ENCODE measurements at places on chromosomes 3 and 15. TPM values are rescaled to one million over a fixed set of nuclear protein-coding genes. Genes with fewer than 3 reads are reported as not detected.
A peak's percentile ranks its signal among the peaks of the same experiment; 100 is the strongest.

SYNPR gene
- total RNA-seq: 13.3 TPM

CTXN2 gene
- total RNA-seq: 0.38 TPM

SLC6A11 gene
- 0.19 TPM for total RNA-seq

TMOD2 gene
- total RNA-seq: 7.4 TPM

UBAP1L gene
- 5.8 TPM for total RNA-seq

CCK gene
- 1.1 TPM for total RNA-seq

TUSC7 gene
- not detected for total RNA-seq

PRICKLE2 gene
- total RNA-seq: 23.2 TPM

ARNT2 gene
- 37.3 TPM for total RNA-seq

CSTA gene
- not detected for total RNA-seq

ANKRD34C gene
- total RNA-seq: not detected

TYRO3 gene
- 106 TPM for total RNA-seq

KCNAB1 gene
- 1.8 TPM for total RNA-seq

NISCH gene
- total RNA-seq: 214 TPM

POPDC2 gene
- total RNA-seq: 2.9 TPM

CCNB2 gene
- total RNA-seq: 40.9 TPM

MORC1 gene
- total RNA-seq: not detected

TM6SF1 gene
- total RNA-seq: 0.27 TPM

ZMAT3 gene
- total RNA-seq: 14.1 TPM

NDN gene
- total RNA-seq: 46.9 TPM

DNA sequence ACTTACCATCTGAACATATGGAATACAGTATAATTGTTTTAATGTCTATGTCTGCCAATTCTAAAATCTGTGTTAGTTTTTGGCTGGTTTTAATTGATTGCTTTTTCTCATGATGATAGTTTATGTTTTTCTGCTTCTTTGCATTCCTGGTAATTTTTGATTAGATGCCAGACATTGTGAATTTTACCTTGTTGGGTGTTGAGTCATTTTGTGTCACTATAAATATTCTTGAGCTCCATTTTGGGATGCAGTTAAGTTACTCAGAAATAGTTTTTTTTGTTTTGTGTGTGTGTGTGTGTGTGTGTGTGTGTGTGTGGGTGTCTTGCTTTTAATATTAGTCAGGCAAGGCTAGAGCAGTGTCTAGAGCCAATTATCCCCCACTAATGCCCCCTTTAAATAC is 818.8 kb upstream of the NR2F2 start:
- DNase-seq: no peak

GRCh38 chr15:27871078-27871901 is 227.8 kb downstream of the OCA2 start:
- no peak for DNase-seq

DNA sequence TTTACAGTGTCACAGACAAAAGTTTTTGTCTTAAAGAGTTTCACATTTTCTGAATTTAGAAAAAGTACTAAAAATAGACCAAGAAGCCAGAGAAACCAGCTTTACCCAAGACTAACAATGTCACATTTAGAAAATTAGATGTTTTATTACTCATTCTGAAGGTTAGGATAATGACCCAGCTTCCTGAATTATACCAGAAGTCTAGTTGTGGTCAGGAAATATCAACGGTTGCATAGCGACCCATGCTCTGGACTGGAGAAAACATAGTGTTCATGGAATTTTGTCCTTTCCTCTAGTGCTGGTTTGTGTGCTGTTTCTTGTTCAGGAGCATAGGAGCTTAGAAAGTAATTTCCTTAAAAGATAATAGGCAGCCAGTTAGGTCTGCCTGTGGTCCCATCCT is 59.0 kb downstream of the DPPA2 start:
- no peak for DNase-seq

- DNase-seq: peak; percentile 98
Observed at GRCh38 chr3:157081626-157082210, 78.2 kb downstream of the CCNL1 start.

DNA sequence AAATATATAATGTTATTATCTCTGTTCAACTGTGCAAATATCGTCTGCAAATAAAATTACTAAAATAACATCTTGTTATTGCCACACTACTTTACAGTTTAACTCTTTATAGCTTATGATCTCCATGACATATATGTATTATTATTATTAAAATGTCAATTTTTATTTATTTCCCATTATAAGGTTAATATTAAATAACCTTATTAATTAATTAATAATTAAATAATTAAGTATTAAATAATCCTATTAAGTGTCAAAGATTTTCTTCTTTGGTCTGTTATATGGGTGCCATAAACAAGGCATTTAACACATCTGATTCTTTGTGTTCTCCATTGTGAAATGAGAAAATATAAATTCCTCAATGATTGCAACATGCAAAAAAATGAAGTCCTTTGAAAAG is 10.0 kb downstream of the BCHE start:
- DNase-seq: no peak

GRCh38 chr3:102112704-102113230 is 263.5 kb downstream of the NFKBIZ start:
- no peak for DNase-seq

GRCh38 chr15:68594533-68595259 is 15.9 kb downstream of the CORO2B start:
- no peak for DNase-seq

DNA sequence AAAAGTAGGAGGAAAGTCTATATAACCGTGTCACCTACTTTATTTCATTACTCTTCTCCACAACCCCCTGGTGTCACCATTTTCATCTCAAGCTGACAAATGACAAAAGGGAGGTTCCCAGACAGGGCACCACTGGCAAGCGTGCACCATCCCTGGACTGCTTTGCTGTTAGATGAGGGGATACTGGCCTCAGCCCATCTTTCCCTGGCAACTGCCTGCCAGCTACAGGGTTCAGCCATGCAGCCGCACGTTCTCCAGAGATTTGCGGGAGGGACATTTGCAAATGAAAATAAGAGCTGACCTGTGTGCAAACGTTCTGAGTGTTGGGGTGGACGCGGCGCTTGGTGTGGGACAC is 660 bp downstream of the UROC1 start:
- DNase-seq: no peak

GRCh38 chr15:98753726-98754656 is 105.7 kb downstream of the IGF1R start:
- no peak for DNase-seq

- no peak for DNase-seq
Observed at GRCh38 chr3:158313338-158313927, 203.5 kb downstream of the RSRC1 start.

- no peak for DNase-seq
Observed at GRCh38 chr3:133208184-133208583, 170.0 kb downstream of the TMEM108 start.

DNA sequence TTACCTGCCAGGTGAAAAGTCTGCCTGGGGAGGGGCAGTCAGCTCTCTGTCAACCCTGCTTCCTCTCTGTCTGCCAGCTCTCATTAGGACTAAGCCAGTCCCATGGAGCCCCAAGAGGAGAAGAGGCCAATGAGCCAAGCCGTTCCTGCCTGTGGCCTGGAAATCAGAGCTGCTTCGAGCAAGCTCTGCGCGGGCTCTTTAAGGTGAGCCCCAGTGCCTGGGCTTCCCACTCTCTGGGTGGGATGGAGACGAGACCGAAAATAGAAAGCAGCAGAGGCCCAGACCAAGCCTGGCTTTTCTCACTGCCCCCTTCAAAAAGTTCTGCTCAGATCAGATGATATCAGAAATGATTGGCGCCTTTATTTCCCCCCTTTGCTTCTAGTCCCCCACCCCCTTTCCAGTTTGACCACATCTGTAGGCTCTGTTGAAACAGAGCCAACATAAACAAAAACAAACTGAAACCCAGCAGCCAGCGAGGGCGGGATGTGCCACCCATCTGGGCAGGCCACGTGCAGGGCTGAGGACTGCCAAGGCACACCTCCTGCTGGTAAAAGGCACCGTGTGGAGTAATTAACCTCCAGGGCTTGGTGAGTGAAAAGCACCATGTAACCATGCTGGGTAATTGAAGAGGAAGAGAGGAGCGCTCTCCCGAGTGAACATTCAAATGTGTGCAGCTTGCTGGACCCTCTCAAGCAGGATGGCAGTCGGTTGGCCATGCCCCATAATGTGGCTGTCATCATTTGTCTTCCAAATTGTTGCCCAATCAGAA is 471.0 kb upstream of the PROK2 start:
- no peak for DNase-seq

DNA sequence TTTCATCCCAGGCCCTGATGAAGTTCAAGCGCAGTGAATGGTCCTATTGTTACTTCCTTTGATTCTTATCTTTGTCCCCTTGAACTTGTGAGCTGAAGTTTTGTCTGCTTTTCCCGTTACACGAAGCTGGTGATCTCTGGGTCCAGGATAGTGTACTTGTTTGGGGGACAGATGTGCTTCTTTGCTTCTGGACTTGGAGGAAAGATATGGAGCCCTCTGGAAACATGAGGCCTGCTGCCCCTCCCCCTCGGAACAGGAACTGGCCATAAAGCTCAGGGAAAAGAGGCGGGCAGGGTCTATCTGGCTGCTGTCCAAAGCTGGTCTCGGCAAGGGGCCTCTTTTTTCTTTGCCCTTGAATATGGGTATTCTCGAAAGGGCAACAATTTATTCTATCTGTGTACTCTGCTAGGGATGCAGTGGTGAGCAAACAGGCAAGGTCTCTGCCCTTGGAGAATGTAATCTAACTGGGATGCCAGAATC is 47.6 kb downstream of the IDH2 start:
- no peak for DNase-seq

GRCh38 chr15:60576044-60576443 is 97.1 kb upstream of the ICE2 start:
- no peak for DNase-seq

DNA sequence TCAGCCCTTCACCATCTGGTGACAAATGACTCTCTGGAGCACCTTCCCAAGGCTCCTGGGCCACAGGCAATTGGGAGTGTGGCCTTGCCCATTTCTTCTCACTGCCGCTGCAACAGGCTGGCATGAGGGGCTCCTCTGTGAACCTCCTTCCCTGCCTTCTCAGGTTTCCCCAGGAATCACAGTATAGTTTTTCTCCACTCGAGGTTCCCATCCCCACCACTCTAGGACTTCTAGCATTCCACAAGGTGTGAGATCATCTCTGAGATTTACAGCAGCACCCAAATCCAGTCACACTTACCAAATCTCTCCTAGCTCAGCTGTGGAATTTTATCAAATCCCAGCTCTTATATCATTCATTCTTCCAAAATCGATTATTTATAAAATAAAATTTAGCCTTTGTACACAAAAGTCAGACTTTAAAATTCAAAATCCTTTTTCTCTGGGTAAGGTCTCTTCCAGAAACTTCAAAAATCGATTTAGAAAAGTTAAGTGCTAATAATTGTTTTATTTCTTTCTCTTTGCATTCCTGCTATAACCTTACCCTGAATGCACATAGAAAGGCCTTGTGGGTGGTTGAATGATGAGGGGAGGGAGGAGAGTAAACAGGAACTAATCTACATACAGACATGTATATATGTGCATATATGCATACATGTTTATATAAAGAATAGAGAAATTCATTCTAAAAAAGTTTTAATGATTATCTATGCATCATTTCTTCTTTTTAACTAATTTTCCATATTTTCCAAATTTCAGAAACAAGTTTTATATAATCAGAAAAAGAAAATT is 18.9 kb upstream of the ATP13A4 start:
- no peak for DNase-seq

GRCh38 chr3:183584246-183584913 is 28.9 kb upstream of the KLHL6 start:
- DNase-seq: no peak

DNA sequence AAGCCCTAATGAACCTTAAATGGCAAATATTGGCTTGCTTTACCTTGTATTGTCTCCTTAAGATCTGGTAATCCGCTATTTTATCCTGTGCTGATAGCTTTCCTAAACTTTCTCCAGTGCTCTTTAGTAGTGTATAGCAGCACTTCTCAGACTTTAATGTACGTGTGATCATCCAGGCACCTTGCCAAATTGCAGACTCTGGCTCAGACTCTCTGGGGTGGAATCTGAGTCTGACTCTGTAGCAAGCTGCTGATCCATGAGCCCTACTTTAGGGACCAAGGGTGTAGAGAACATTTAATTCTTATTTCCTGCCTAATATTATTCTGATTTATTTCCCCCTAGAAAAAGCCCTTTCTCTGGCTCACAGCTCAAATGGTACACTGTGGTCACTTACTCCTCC is 518.8 kb upstream of the ZNF385D start:
- DNase-seq: no peak

GRCh38 chr3:59412516-59412915 is 362.7 kb upstream of the CFAP20DC start:
- no peak for DNase-seq

GRCh38 chr3:127819086-127819485 is 3.2 kb downstream of the MGLL start:
- DNase-seq: no peak

DNA sequence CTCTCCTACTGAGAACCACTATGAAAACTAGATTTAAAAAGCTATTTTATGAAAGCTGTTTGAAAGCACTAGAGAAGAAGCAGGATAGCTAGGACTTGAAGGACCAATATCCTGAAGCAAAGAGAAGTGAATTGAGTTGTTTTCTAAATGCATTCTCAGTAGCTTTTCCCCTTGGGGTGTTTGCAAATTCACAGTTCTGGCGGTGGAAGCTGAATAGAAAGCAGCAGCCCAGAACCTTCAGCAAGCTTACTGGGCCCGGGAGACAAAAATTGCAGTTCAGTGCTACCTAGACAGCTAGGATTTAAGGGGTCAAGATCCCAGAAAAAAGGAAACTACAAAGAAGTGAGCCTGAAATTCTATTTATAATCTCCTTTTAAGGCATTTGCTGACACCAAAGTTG is 31.3 kb upstream of the ANP32A start:
- DNase-seq: no peak

DNA sequence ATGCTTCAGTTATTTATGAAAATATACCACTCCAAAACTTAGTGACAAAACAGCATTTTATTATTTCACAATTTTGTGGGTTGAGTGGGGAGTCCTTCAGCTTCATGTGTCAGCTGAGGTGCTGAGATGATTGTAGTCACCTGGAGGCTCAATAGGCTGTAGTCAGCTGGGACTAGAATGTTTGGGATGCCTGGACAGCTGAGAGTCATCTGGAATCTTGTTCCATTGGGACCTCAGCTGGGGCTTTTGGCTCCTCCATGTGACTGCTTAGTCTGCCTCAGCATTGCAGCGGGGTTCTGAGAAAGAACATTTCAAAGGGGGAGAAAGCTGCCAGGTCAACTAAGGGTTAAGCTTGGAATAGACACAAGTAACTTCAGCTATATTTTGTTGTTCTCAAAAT is 13.4 kb downstream of the STT3B start:
- DNase-seq: no peak

GRCh38 chr15:90022345-90022744 is 21.2 kb downstream of the ZNF710 start:
- DNase-seq: no peak

GRCh38 chr3:194057570-194058188 is 78.3 kb upstream of the HES1 start:
- DNase-seq: no peak
